Esophagus squamous epithelium (tissue), 5 donors: ENCODE measurements at places on chromosomes 12 and 14.

GRCh38 chr12:109601557-109601956, 28.0 kb downstream of the MVK start:
- no peak for DNase-seq

DNA sequence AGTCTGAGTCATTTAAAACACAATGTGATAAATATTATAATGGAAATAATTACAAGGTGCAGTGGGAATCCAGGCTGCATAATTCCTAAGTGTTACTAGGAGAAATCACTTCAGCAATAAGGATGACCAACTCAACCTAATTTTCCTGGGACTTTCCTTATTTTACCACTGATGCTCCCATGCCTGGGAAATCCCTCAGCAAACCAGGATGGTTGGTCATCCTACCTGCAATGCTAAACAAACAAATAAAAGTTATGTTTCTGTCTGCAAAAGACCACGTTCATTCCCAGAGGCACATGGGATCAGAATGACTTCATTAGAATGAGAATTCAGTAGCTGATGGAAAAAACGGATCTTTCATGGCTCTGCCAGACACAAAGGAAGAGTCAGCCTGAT, 130.8 kb upstream of the RAP1B start:
- DNase-seq, result no peak

DNA sequence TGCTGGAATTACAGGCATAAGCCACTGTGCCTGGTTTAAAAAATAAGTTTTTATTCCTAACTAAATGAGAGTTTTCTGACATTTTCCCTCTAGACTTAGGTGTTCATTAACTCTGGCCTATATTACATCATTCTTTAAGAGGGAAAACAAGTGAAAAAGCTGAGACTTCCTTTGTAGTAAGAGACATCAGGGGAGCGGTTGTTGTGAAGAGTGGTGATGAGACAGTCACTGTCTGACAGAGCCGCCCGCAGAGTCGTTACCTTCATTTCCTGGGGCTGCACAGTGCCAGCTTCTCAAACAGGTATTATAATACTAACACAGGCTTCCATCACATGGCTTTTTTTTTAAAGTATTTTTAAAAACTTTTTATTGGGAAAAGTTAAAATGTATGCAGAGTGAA, 19.7 kb upstream of the TDRD9 start:
- no peak for DNase-seq

DNA sequence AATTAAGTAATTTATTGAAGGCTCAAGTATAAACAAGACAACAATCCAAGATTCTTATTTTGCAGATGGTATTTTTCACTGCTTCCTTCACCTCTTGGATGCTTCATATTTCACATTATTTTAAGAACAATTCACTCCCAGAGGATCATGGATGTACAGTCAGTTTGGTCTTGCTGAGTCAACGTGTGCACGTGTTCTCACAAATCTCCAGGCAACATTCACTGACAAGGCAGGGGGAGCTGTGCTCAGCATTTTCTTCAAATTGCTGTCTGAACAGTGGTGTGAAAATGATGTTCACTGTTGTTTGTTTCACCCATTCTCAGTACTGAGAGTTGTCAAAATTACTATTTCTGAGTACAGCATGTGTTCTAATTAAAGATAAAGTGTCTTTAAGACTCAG, 118.3 kb upstream of the SLC38A4 start:
- DNase-seq, result no peak

DNA sequence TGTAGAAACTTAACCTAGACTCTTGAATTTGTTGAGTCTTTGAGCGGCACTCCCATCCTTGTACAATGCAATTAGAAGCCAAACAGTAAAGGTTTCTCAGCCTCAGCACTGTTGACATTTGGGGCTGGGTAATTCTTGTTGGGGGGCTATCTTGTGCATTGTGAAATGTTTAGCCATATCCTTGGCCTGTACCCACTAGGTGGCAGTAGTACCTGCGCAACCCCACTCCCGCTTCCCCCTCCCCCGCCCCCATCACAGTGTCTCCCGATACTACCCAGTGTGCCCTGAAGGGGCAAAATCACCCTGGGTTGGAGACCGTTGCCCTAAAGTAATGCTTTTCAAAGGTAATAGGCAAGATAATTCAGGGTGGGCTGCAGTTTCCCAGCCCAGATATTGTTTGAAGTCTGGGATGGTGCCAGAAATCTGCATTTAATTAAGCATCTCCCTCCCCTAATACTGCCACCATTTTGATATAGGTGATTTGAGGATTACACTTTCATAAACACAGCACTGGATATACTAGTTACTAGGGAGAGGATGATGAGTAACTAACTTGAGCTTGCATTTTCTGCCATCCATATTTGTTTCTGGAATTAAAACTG, 1.8 kb downstream of the COX6A1 start:
- peak; percentile 5 for DNase-seq

- DNase-seq, result no peak
These were observed 215.7 kb downstream of the CPNE8 start for GRCh38 chr12:38689704-38690103.

- no peak for DNase-seq
These were observed 14.8 kb downstream of the BDKRB1 start for GRCh38 chr14:96270565-96271420.

GRCh38 chr12:54032627-54033100, at the start of gene HOXC5:
Gene HOXC5, plus strand, starts transcription at chr12:54033050. Its CDS starts 73 bp downstream, at chr12:54033123.
- DNase-seq, result no peak

DNA sequence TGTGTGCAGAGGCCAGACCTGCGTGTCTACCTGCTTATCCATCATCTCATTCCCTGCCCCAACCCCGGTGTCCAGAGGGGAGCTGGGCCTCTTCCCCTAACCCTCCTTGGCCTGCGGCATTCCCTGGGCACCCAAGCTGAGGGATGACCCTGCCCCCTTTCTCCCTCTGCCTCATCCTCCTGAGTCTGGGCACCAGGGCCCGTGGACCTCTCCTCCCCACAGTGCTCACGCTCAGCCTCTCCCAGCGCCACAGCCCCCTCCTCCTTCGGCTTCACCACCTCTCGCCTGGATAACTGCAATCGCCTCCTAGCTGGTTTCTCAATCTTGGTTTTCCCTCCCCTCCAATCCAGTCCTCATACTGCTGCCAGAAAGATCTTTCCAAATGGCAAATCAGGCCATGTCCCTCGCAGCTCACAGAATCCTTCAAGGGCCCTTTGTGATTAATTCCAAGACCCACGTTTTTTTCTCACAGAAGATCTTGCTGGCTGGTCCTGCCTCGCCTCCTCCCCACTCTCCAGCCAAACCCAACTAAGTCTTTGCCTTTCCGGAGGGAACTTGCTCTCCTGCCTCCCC, 16.2 kb downstream of the IRF2BPL start:
- DNase-seq, result no peak

- DNase-seq, result no peak
These were observed 35.3 kb upstream of the EPS8 start for GRCh38 chr12:15824516-15824915.

- no peak for DNase-seq
These were observed 113.5 kb downstream of the MNAT1 start for GRCh38 chr14:60848066-60848465.

DNA sequence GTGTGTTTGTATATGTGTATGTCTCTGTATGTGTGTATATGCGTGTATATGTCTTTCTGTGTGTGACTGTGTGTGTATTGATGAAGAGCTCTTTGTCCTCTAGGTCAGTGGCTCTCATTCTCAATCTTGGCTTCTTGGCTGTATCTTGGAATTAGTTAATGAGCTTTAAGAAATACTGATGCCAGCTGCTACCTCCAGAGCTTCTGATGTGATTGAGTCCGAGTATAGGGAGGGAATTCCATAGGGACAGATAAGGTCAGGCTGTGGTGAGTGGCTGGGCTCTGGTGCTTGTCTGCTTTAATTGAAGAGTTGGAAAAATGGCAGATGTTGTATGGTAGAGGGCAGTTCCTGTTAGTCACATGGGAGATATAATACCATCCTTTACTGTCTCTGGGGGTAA, 140.1 kb downstream of the C12orf75 start:
- no peak for DNase-seq

DNA sequence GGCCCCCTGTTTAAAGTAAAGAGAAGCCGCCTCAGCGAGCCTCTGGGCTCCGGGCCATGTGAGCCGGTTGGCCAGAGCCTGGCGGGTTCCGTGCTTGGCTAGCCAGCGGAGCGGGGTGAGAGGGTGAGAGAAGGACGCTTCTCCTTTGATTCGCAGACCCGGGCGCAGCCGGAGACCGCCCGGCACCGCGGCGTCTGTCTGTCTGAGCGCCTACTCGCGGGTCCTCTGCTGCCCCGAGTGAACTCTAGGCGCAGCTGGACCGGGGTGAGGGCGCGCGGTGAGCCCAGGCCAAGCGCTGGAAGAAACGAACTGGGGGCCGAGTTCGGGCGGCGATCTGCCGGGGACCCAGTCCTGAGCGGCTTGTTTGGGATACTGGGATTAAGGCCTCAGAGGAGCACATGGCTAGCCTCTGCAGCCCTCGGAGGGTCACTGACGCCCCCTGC, 41.4 kb upstream of the TBX5 start:
- DNase-seq, result no peak

GRCh38 chr14:86770186-86770585, 1222.8 kb downstream of the GALC start:
- DNase-seq, result no peak

DNA sequence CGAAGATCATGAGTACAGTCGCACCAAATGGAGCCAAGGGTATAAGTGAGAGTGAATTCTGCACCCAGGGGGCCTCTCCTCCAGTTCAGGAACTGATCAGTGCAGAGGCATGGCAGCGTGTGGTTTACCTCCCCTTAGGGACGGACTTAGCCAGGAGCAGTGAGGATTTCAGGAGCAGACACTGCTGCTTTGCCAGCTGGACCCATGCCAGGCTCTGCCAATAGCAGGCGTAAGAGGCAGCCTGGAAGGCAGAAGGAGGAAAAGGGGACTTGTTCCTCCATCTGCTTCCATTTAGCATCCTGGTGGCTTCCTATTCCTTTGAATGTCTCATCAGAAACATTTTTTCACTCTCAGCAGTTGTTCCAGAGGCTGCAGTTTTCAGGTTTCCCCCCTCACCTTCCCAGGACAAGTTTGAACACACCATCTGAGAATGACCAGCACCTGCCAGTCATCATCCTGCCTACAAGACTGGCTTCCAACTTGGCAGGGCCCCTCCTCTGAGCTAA, 137.0 kb upstream of the LMNTD1 start:
- DNase-seq, result no peak

- DNase-seq, result no peak
These were observed 55.7 kb upstream of the PTGR2 start for GRCh38 chr14:73795974-73796373.

DNA sequence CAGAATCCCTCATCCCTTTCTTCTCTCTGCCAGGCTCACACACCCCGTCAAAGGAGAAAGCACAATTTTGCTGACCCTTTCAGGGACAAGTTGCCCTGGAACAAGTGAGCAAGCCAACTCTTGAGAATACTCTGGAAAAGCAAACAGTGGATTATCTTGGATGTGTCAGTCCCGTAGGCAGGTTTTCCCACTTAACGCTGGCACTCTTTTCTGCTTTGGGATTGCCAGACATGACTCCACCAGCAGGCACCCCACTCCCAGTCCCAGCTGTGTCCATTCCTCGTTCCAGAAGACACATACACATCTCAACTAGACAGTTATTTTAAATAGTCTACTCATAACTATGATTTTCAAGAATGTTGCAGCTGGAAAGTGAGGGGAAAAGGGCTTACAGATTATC, 145.5 kb upstream of the CDKN3 start:
- DNase-seq, result no peak

DNA sequence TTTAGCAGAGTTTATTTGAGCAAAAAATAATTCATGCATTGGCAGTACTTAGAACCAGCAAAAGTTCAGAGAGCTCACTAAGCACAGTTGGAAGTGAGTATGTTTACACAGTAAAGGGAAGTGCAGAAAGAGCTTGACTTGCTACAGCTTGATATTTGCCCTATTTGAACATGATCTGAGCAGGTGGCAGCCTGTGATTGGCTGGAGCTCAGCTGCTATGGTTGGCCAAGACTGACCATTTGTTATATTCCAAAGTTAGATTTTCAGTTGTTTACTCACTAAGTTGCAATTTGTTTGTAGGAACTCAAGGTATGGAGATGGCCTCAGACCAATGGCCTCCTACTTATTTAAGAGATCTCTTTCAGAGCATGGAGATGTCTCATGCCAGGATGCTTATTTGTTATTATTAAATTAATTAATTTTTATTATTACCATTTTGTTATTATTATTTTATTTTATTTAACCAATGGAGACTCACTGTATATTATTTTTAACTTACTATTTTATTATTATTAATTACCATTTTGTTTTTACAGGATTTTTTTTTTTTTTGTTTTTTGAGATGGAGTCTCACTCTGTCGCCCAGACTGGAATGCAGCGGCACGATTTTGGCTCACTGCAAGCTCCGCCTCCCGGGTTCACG, 49.0 kb downstream of the ATP23 start:
- DNase-seq, result no peak

GRCh38 chr12:27534060-27534764, 10.2 kb downstream of the PPFIBP1 start:
- no peak for DNase-seq

DNA sequence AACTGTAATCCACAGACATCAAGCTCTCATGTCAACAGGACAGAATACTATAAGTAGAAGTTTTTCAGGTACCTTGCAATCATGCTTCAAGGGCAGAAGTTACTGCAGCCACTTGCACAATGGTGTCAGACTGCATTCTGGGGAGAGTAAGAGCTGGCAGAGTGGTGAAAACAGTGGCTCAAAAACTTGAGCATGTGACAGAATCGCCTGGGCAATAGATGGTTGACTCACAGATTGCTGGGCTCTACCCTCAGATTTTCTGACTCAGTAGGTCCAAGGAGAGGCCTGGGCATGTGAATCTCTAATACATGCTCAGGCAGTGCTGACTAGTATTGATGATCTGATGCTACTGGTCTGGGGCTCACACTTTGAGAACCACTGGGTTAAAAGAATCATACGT, 187.8 kb downstream of the TBX5 start:
- DNase-seq, result no peak

GRCh38 chr12:13102461-13103195, 839 bp downstream of the GSG1 start:
- DNase-seq, result no peak

GRCh38 chr12:44835641-44836379, 40.3 kb downstream of the NELL2 start:
- DNase-seq, result no peak

DNA sequence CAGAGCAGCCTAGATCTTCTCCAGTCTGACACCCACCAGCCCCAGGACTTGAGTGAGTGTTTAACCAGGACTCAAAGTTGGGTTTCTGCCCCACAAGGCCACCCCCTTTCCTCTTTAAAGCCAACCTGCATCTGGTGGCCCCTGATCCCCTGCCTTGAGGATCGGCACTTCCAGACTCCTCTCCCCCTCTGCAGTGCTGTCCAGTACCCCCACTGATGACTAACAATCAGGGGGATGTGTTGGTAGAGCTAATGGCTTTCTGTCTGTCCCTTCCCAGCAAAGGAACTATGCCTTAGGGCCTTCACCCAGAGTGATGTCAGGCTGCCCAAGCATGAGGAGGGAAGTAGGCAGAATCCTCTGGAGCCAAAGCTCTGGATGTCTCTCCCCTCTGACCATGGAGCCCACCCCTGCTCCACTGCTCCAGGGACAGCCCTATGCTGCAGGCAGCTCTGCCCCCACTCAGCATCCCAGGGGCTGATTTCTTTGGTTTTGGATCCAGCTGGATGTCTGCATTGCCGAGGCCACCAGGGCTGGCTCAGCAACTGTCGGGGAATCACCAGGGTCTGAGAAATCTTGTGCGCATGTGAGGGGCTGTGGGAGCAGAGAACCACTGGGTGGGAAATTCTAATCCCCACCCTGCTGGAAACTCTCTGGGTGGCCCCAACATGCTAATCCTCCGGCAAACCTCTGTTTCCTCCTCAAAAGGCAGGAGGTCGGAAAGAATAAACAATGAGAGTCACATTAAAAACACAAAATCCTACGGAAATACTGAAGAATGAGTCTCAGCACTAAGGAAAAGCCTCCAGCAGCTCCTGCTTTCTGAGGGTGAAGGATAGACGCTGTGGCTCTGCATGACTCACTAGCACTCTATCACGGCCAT, 42.9 kb downstream of the DAD1 start:
- DNase-seq, result no peak
